Myocyte (in vitro differentiated cells): ENCODE measurements at places on chromosomes 6 and 20.
A peak's percentile ranks its signal among the peaks of the same experiment; 100 is the strongest.

- peak; percentile 34 for DNase-seq
Measured at GRCh38 chr6:169495601-169496000, 206.2 kb downstream of the WDR27 start.

GRCh38 chr6:97218912-97219311 is 64.1 kb downstream of the MMS22L start:
- DNase-seq = no peak

DNA sequence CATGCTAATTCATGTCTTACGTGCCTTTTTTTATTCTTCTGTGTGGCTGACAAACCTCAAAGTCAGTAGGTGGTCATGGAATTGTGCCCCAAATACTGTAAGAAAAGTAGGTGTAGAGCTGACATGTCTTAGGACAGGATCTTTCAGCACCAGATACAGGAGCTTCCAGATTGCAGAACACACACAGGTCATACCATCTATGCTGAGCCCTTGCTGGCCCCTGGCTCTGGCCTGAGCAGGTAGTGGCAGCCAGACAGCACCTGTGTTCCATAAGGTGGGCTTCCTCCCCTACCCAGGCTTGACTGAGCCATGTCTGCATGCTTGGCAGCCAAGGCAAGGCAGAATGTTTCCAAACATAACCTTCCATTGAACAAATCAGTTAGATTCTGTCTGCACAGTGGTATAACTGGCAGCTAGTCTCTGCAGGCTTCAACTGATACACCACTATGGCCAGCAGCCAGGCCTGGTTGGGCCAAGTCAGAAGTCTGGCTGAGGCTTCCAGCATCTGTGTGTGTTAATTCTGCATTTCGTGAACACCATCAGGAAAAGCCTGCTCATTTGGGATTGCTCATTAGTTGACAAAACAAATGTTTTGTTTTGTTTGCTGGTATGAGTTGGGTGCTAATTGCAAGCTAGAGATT is 366.5 kb downstream of the FOXA2 start:
- no peak for DNase-seq

DNA sequence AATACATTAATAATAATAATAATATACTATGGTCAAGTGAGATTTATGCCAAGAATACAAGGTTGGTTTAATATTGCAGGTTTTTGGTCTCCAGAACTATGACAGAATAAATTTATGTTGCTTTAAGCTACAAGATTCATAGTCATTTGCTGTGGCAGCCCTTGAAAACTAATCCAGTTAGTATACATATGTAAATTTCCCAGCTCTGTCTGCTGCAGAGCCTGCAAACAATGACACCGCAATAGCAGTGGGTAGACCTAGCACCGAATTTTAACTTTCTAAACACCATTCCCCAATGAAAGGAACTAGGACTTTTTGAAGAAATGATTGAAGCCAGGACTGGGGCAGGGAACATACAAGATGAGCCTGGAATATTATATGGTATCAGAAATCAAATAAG is 647.7 kb upstream of the NRSN1 start:
- DNase-seq = no peak

DNA sequence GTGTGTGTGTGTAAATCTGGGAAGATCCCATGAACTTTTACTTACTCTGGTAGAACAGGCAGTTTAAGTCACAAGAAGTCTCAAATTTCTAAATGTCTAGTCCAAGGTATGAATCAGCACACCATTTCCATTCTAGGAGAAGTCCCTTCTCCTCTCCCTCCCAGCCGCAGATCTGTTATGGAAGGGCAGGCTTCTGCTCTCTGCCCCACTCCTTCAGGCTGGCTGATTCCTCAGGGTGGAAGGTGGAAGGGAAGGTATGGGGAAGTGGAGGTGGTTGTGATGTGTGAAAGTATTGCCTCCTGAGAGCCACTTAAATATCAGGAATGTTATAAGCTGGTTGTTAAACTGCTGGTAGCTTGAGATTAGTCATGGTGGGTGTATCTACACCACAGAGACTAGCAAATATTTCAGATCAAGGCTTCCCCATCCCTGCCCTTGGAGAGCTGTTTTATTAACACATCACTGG is 44.5 kb upstream of the LAMA4 start:
- DNase-seq = peak; percentile 68

DNA sequence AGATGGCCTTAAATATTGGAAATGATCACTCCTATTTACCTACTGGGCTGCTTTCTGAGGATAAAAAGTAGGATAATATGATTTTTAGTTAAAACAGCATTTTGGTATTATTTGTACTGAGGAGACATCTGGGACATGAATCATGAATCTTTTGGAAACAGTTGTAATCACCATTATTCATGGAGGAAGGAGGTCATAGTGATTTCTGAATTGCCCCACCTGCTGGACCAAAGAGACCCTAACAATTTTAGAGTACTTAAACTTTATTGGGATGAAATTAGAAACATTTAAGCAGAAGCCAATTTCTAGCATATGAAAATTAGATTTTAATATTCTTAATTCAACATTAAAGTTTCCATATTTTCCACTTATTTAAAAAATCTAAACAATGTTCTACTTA is 108.4 kb upstream of the SIM1 start:
- peak; percentile 57 for DNase-seq

DNA sequence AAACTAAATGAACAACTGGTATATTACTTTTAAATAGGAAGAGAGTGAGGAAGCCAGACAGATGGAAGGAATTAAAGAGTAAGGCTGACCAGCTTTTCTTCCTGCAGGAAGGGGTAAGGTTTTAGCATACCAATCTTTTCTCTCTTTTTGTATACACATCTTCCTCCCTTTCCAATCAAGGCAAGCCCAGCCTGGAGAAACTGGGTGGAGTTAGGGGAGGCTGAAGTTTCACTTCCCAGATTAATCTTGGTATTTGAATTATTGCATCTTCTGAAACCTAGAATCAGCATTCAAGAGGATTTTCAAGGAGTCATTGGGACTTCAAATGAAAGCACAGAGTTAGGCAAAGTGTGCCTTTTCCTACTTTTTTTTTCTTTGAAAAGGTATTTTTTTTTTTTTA is 33.1 kb downstream of the TMEM14A start:
- DNase-seq = no peak

DNA sequence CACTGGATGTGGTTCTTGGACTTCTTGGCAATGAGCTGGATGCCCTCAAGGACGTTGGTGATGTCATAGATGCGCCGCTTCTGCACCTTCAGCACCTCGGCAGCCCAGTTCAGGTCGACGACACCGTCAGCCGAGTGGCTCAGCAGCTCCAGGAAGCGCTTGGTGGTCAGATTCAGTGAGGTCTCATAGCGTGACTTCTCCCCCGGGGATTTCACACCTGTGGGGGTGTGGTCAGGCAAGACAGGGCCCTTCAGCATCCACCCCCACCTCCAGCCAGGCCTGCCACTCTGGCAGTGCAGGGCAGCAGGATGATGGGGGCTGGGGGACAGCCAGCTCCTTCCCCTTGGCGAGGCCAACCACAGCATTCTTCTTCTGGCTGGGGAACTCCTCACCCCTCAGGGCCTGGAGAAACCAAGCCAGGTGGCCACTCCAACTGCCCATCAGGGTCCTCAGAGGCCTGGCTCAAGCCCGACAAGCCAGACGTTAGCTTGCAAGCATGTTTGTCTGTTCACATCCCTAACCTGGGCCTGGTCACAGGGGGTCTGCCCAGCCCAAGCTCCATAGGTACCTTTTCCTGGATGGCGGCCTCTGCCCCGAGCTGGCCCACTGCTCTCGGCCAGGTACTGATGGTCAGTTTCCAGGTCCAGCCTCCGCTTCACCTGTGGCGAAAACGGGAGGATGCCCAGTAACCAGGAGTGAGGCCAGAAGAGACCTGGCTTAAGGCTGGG is 5.7 kb upstream of the NECAB3 start:
- DNase-seq = peak; percentile 30

- DNase-seq = no peak
Measured at GRCh38 chr20:61723529-61724257, 342.0 kb downstream of the TAF4 start.

- DNase-seq = peak; percentile 76
Measured at GRCh38 chr20:5887386-5887785, 62.9 kb downstream of the TRMT6 start.

GRCh38 chr6:103344554-103345163 is 1515.1 kb downstream of the HACE1 start:
- DNase-seq = no peak

GRCh38 chr6:16238057-16238962 is at the start of gene GMPR:
Gene GMPR, plus strand, starts transcription at chr6:16238587. Its CDS starts 107 bp downstream, at chr6:16238694.
- DNase-seq = peak; percentile 70

GRCh38 chr6:46632053-46632452 is 20.6 kb downstream of the CYP39A1 start:
- no peak for DNase-seq

DNA sequence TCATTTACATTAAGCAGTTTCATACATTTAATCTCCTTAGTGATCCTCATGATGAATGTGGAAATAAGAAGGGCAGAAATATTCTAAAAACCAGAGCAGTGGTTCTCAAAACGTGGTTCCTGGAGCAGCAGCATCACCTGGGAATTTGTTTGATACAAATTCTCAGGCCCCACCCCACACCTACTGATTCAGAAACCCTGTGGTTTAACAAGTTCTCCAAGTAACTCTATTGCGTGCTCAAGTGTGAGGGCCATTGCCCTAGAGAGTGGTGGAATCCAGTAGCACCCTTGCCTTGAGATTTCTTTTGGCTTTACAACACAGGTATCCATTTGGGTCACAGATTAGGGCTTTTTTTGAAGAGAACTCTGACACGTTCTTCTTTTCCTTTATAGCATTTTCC is 354.6 kb upstream of the FLRT3 start:
- no peak for DNase-seq
